ENCODE measurements at places on chromosomes 7 and 10.

GRCh38 chr10:31426401-31426800 is 107.4 kb downstream of the ZEB1 start:
- DNase-seq: no peak

DNA sequence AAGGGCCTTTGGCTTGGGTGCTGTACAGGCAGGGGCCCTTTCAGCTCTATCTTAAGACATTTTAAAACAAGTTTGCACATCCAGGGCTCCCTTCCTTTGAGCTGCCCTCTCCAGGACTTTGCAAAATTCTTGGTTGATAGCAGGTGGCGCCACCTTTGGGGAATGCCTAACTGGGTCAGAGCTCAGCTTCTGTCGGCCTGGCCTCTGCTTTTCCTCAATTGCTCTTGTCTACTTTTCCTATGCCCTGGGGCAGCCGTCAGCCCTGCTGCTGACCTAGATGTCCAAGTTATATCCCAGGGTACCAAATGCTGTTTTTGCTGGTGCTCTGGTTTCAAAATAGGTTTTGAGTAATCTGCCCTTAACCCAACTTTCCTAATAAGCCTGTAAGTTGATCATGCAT is 65.8 kb downstream of the APBB1IP start:
- DNase-seq: peak; percentile 17

GRCh38 chr10:133187091-133187905 is 27.3 kb downstream of the KNDC1 start:
- DNase-seq: no peak

DNA sequence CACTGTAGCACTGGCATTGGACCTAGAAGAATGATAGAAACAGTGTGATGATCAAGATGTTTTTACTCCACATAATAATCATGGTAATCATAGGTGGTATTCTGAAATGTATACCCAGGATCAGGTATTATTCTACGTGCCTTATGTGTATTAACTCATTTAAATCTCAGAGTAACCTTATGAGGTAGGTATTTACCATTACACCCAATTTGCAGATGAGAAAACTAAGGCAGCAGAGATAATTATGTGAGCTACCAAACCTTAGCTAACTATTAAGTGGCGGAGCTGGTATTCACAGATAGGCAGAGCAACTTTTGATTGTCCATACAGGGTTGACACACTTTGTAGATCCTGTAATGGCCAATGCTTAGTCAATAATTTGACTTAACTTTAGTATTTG is 2.5 kb downstream of the CAMK1D start:
- no peak for DNase-seq

GRCh38 chr7:106836816-106837215 is 28.3 kb upstream of the PIK3CG start:
- DNase-seq: no peak

DNA sequence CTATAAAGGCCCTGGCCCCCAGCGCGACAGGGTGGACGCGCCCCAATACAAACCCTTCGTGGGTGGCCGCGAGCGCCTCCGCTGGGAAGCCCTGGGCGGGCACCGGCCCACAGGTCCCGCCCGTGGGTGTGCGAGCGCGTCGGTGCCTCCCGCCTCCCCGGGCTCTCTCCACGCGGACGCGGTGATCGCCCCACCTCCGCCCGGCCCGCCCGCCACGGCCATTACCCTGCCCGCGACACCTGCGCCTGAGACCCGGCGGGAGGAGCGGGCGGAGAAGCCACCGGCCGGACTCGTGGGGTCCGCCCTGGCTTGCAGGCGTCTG is 81.2 kb downstream of the PAX2 start:
- no peak for DNase-seq

DNA sequence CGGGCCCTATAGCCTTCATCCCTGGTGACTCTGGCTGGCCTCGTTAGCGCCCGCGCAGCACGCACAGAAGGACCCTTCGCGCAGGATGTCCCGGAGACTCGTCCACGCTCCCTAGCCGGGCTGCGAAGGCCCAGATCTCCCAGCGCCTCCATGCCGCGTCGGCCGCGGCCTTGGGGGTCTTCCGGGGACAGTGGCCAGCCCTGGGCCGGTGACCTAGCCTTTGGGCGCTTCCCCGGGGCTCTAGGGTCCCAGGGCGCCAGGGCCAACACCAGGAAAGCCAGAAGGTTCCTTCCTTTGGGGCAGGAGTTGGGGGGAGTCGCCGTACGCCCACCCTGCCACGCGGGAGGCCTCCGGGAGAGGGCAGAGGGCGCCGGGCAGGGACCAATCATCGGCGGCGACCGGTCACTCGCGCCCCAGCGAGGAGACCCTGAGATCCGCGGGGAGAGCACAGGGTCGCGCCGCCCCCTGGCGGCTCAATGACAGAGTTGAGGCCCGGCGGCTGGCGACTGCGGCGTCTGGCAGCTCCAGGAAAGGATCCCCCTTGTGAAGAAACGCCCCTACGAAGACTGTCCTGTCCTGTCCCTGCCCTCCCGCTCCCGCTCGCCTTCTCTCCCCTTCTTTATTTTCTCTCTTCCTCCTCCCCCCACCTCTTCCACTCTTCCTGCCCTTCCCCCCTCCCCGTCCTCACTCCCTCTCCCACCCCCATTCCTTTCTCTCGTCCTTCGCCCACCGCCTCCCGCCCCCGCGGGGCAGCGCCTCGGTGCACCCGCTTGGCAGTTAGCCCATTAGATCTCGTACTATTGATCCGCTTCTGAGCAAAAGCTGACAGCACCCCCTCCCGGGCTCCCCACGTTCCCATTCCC is 62.3 kb upstream of the LBX1 start:
- DNase-seq: peak; percentile 25

DNA sequence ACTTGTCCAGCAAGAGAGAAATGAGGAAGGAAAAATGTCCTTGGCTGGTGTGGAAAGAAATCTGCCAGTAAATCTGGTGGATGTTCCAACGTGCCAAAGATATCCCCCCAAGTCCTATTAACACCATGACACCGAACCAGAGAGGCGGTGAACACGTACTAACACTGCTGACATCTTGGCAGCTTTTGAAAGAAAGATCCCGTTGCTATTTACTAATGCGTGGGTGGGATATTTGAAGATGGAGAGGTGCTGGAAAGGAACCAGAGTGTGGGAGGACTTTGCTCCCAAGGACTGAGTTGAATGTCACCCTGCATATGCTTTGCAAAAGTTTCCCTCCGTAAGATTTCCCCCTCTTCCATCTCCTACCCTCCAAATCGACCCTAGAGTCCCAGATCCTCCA is 7.9 kb downstream of the CCDC3 start:
- no peak for DNase-seq

GRCh38 chr10:32851301-32851700 is 106.7 kb downstream of the ITGB1 start:
- no peak for DNase-seq

GRCh38 chr7:129188372-129188891 is at the start of gene SMO:
SMO (plus strand) TSS chr7:129188633; CDS start chr7:129189152, 519 bp downstream.
- DNase-seq: no peak

DNA sequence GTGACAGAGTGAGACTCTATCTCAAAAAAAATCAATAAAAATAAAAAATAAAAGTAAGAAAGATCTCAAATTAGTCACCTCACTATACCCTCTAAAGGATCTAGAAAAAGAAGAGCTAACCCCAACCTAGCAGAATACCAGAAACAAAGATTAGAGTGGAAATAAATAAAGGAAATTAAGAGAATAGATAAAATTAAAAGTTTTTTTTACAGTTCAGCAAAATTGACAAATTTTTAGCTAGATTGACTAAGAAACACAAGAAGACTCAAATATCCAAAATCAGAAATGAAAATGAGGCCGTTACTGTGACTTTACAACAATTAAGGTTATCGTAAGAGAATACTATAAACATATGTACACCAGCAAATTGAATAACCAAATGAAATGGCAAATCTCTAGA is 29.1 kb downstream of the KCTD7 start:
- DNase-seq: no peak

GRCh38 chr7:136655414-136655813 is 213.0 kb upstream of the CHRM2 start:
- no peak for DNase-seq

GRCh38 chr7:99255463-99255862 is 17.2 kb upstream of the MYH16 start:
- DNase-seq: no peak

GRCh38 chr7:100706672-100707311 is 871 bp downstream of the POP7 start:
- DNase-seq: no peak

DNA sequence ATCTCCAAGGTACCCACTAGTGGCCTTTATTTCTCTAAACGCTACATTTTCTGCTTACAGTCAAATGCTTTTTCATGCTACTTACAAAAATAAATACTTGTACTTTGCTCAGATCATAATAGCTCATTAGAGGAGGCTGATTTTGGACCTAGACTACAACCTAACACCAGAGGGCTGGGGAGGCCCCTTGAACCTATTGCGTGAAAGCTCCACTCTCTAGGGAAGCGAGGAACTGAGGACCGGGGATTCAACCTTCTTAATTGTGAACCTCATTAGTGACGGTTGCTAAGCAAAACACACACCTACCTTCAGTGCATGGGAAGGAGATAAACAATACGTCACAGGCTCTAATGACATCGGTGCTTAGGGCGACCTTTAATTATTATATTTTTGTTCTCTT is 92.1 kb downstream of the EBF3 start:
- DNase-seq: no peak

DNA sequence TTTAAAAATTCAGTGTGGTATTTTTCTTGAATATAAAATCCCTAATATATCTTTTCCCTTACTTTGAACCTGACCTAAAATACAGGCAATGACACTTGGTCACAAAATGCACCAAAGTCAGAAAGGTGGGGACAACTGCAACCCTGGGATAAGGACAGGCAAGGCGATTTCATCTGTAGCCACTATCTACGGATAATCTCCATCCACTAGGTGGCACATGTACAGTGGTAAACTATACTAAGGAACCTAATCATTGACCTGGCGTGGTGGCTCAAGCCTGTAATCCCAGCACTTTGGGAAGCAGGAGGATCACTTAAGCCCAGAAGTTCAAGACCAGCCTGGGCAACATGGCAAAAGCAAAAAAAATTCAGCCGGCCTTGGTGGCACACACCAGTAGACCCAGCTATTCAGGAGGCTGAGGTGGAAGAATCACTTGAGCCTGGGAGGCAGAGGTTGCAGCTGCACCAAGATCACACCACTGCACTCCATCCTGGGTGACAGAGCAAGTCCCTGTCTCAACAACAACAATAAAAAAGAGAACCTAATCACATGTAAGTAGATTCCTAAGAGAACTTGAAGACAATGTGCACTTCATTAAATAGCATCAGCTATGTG is 98.9 kb downstream of the KMT2C start:
- DNase-seq: no peak

GRCh38 chr10:5079836-5080235 is 14.4 kb upstream of the AKR1C3 start:
- no peak for DNase-seq

GRCh38 chr10:67803588-67804394 is 34.2 kb downstream of the DNAJC12 start:
- no peak for DNase-seq

DNA sequence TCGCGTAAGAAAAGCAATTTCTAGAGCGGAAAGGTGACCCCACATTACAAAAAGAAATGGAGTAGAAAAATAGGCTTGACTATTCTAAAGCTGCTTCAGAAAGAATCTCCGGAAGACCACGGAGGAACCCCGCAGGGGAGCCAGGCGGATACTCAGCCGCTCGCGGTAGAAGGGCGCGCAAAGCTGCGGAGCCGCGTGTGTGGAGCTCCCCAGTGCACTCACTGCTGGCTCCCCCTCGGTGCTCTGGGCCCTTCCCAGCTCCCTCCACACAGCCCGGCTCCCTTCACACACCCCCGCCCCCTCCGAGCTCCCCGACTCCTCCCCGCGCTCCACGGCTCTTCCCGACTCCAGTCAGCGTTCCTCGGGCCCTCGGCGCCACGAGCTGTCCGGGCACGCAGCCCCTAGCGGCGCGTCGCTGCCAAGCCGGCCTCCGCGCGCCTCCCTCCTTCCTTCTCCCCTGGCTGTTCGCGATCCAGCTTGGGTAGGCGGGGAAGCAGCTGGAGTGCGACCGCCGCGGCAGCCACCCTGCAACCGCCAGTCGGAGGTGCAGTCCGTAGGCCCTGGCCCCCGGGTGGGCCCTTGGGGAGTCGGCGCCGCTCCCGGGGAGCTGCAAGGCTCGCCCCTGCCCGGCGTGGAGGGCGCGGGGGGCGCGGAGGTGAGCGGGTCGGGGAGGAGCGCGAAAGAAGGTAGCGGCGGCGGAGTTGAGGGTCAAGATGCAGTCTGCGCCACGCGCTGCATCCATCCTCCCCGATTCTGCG is at the start of gene STEAP2:
Gene STEAP2 (plus strand): TSS at position 350 of the 758 bp plus-strand sequence. CDS start 13,343 bp downstream, outside the sequence.
- DNase-seq: no peak

DNA sequence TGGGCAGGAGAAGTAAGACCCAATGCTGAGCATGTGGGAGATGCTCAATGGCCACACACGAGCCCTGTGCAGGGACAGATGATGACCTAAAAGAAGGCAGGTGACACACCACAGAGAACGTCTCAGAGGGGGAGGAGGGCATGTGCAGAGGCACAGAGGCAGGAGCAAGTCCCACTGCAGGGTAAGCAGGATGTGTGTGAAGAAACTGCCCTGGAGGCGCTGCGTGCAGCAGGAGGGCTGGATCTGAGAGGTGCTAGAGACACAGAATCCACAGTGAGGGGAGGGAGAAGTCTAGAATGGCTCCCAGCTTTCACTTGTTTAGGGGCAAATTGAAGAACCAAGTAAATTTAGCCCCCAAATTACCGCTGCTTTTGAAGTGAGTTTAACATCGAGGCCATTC is 14.9 kb downstream of the DYDC2 start:
- DNase-seq: no peak

GRCh38 chr7:20543500-20543899 is 72.0 kb upstream of the ABCB5 start:
- DNase-seq: no peak

DNA sequence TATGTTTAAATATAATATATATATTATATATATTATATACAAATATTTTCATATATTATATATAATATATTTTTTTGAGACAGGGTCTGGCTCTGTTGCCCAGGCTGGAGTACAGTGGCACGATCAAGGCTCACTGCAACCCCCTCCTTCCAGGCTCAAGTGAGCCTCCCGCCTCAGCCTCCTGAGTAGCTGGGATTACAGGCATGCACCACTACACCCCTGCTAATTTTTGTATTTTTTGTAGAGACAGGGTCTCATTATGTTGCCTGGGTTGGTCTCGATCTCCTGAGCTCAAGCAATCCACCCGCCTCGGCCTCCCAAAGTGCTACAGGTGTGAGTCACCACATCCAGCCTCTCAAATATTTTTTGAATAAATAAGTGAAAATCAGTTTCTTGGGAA is 215.5 kb downstream of the GATA3 start:
- no peak for DNase-seq

DNA sequence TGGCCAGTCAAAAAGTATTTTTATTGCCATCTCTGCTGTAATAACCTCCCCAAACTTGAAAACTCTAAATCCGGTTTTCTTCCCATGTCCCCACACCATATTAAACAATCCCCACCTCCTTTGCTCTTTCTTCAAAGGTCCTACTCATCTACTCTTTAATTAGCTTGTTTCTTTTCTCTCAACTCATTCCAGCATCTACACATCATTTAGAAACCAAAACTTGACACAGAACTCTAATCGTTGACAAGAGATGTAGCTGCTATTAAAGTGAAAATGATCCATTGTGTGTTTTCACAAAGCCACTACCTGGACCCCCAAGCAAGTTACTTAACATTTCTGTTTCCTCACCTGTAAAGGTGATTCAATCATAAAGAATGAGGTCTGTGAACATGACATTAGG is 436.3 kb upstream of the NPVF start:
- no peak for DNase-seq
